ENCODE measurements at places on chromosomes 6 and 20. TPM values are rescaled to one million over a fixed set of nuclear protein-coding genes. Genes with fewer than 3 reads are reported as not detected.

GPR6 gene
- total RNA-seq, result not detected

CNPY3 gene
- 45.3 TPM for total RNA-seq

ABHD16B gene
- total RNA-seq, result not detected

ZBTB46 gene
- 0.78 TPM for total RNA-seq

CD109 gene
- total RNA-seq, result 36.8 TPM

IL17F gene
- not detected for total RNA-seq

SNAI1 gene
- 0.04 TPM for total RNA-seq

NKAPL gene
- total RNA-seq, result 0.23 TPM

DNAH8 gene
- total RNA-seq, result not detected

ATG5 gene
- 31.5 TPM for total RNA-seq

GGTLC1 gene
- not detected for total RNA-seq

FLRT3 gene
- 38.8 TPM for total RNA-seq

HLA-DMA gene
- 3.7 TPM for total RNA-seq

B3GAT2 gene
- total RNA-seq, result not detected

KIF25 gene
- total RNA-seq, result not detected

FAM209B gene
- not detected for total RNA-seq

LIN28B gene
- not detected for total RNA-seq

E2F1 gene
- 3.2 TPM for total RNA-seq

RAB23 gene
- 6.6 TPM for total RNA-seq

SIRPD gene
- not detected for total RNA-seq

TGM3 gene
- not detected for total RNA-seq

MOCS1 gene
- total RNA-seq, result 6.2 TPM

MYL9 gene
- 8.3 TPM for total RNA-seq

TSPO2 gene
- total RNA-seq, result not detected

DUSP15 gene
- not detected for total RNA-seq

SH3BGRL2 gene
- total RNA-seq, result 2.3 TPM

BPI gene
- total RNA-seq, result not detected

CLDN20 gene
- total RNA-seq, result not detected

EPHA7 gene
- total RNA-seq, result not detected

LGSN gene
- total RNA-seq, result not detected

SIRPB1 gene
- total RNA-seq, result 1.1 TPM

PPP1R14C gene
- 38.1 TPM for total RNA-seq

OTOR gene
- total RNA-seq, result not detected

ZSCAN31 gene
- total RNA-seq, result 1.9 TPM

MAFB gene
- 0.65 TPM for total RNA-seq

TP53TG5 gene
- not detected for total RNA-seq

CRISP1 gene
- not detected for total RNA-seq

ERVFRD-1 gene
- not detected for total RNA-seq
